DMS79 treated with DMSO at 0.1 percent for 48 hours (cell line): ENCODE measurements at places on chromosomes 13 and 19.

DNA sequence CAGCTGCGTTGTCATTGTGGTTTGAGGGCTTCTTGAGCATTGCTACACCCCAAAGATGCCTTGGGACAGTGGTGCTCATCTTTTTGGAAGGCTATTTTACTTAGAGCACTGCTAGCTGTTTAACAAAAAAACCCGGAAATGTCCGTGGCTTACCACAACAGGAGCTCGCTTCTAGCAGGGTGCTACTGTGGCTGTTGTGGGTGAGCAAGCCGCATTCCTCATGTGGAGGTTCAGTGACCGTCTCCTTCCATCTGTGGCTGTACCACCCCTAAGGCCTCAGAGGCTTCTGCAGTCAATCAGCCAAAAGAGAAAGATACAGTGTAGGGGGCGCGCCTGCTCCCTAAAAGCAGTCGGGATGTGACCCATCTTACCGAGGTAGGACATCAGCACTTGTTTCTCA is 1004.2 kb downstream of the UQCRFS1 start:
- DNase-seq = no peak

DNA sequence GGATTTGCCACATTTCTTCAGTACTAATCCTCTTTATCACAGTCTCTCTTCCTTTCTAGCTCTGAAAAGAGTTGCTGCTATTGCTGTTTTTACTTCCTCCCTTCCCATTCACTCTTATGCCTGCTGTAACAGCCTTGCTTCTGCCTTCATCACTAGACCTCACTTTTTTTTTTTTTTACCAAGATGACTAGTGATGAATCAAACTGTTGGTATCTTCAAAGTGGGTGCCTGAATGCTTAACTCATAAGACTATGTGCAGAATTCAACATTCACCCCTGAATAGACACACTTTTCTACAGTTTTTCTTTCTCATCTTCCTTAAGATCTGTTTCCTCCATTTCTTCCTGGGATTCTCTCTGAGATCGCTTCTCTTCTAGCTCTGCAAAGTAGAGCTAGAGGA is 217.2 kb upstream of the HTR2A start:
- DNase-seq = no peak

GRCh38 chr13:20350819-20351218 is 118.7 kb upstream of the GJB6 start:
- DNase-seq = no peak

DNA sequence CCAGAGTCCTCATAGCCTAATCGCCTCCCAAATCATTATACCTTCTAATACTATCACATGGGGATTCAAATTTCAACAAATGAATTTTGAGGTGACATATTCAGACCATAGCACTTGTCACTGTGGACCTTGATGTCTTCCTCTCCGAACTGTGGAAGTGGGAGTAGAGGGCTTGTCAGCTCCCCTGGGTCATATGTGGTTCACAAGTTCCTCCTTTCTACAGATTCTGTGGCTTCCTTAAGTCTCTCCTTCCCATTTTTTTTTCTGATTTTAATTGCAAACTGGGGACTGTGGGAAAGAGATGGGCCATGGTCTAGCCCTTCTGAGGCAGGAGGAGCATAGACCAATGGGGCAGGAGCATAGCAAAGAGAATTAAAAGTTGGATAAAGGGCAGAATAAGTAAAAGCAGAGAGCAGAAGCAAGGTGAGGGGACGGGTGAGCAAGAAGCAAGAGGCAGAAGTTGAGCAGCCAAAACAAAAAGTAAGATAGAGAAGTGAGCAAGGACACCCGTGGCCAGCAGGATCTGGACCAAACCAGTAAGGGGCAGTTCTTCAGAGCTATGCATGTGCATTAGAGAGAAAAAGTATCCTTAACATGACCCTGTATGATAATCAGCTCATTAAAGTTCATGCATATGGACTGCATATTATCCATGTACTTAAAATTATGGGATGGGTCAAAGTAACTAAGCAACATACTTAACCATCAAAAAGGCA is 2.6 kb upstream of the SIGLEC7 start:
- DNase-seq = no peak

GRCh38 chr19:35734889-35735288 is 7.4 kb downstream of the IGFLR1 start:
- no peak for DNase-seq
